ENCODE measurements at places on chromosomes 4 and X.

GRCh38 chr4:175813204-175813603 is 1.1 kb upstream of the GPM6A start:
- no peak for DNase-seq

DNA sequence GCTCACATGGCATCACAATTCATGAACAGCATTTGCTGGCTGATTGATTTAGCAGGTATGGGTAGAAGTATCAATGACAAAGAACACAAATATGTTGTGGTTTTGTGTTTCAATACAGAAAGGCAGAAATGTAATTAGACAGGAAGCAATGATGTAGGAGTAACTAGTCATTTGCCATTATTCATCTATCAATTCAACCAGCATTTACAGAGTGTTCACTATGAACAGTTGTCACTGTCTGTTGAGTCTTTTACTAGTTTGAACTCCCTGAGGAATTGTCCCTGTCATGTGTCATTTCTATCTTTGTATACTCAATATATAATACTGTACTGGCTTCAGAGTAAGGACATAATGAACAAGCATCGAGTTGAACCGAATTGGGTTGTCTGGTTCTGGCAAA is 51.5 kb upstream of the ARHGAP24 start:
- DNase-seq, result no peak

DNA sequence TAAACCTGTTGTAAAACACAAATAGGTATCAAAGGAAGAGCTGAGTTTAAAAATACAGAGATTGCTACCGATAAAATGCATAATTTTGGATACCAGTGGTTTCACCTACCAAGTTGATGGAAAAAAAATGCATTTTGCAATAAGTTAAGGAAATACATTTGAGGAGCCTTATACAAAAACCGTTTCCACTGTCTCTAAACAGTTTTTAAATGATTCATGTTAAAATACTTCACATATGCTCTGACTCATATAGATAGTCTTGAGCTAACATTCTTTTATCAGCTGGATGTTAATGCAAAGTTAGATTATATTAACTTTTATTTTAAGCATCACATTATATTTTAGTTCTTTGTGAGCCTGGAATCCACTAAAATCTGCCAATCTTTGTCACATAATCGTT is 50.6 kb upstream of the ANKRD17 start:
- DNase-seq, result no peak

DNA sequence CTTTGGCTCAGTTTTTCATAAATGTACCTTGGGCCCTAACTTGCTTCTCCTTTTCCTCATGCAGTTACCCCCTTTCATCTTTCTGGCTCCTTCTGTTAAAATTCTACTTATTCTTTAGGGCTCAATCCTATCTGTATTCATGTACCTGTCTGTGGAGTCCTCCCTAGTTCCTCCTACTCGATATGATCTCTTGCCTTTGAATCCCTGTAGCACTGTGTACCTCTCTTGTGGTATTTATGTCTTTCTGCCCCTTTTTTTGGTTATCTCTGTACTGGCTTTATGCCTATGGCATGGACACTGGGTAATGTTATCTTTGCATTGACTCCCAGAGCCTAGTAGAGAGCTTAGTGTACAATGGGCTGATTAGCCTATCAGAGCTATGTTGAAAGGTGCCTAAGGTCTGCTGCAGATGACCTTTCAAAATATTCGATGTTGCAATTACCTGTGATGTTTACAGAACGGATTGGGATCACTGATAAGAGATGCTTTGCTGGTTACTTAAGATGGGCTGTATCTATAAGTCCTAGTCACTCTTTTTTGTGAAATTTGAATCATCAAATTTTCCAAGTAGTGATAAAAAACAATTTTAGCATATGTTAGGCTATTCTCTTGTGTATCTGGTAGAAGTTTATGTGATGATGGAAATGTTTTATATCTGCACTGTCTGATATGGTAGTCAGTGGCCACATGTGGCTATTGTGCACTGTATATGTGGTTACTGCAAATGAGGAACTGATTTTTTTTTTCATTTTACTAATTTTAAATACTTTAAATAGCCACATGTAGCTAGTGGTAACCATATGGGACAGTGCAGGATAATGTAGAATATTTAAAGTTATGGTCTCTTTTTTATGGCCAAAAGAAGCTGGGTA is 33.5 kb downstream of the TMEM164 start:
- DNase-seq, result no peak

- DNase-seq, result no peak
Observed at GRCh38 chrX:135544338-135544948, 24.0 kb downstream of the INTS6L start.

GRCh38 chrX:134548257-134549201 is 88.6 kb downstream of the HPRT1 start:
- DNase-seq, result no peak

Data from stimulated activated effector memory CD8-positive, alpha-beta T cell treated with anti-CD3 and anti-CD28 coated beads, Interleukin-12 subunit alpha, Interleukin-12 subunit beta, amount 100 ng/mL, for 72 hours (primary cell).